Activated CD8-positive, alpha-beta memory T cell treated with anti-CD3 and anti-CD28 coated beads for 4 hours (primary cell): ENCODE measurements at places on chromosomes 12 and 14.
A peak's percentile ranks its signal among the peaks of the same experiment; 100 is the strongest.

- DNase-seq: no peak
These were observed 7.9 kb upstream of the TMBIM6 start for GRCh38 chr12:49733219-49734017.

DNA sequence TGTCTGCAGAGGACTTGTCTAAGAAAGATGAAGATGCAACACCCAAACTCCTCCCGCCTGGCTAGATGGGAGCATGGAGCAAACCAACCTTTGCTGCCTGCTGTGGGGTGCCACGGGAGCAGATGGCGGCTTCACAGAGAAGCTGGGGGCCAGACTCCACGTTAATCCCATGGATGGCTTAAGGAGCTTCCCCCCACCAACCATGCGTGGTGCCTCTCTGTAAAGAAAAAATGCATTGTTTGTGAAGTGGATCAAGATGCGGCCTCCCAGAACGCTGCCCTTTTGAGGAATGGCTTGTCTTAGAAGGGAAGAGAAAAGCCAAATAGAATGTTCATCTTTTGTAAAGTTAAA lies 15.6 kb downstream of the MVK start:
- DNase-seq: no peak

GRCh38 chr14:89461256-89461655 lies 44.2 kb upstream of the FOXN3 start:
- no peak for DNase-seq

GRCh38 chr12:6956021-6956727 lies 5.0 kb downstream of the PTPN6 start:
- no peak for DNase-seq

- DNase-seq: no peak
These were observed 46.5 kb downstream of the ARID2 start for GRCh38 chr12:45775964-45776363.

GRCh38 chr12:115722181-115722580 lies 555.3 kb downstream of the MED13L start:
- DNase-seq: no peak

GRCh38 chr14:85943192-85943591 lies 413.2 kb downstream of the FLRT2 start:
- no peak for DNase-seq

DNA sequence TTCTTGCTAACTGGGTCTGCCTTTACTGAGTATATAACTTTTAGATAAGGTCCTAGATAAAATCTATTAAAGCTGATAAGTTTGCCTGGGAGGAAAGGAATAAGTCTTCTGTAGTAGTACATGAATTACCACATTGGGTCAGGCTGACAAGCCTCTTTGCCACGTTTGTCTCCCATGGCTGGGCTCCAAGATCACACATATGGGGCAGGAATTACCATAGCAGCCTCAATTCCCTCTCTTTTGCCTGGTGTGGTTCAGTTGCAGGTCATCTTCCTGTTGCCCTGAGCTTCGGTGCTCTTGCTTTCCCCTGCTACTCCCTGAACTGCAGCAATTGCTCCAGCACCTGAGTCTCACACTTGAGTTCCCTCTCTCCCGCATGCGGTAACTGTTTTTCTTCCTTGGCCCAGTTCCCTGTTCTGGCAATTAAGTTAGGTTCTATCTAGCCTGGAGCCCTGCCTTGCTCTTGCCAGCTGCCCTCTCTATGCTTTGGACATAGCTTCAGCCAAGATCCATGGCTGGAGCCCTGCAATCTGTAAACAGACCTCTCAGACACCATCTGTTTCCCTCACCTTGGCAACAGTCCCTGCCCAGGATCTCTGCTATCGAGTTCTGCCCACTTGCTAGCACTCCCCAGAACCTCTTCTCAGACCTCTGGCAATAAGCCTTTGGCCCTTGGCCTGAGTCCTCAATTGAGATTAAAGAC lies 5.8 kb upstream of the GLT8D2 start:
- no peak for DNase-seq

DNA sequence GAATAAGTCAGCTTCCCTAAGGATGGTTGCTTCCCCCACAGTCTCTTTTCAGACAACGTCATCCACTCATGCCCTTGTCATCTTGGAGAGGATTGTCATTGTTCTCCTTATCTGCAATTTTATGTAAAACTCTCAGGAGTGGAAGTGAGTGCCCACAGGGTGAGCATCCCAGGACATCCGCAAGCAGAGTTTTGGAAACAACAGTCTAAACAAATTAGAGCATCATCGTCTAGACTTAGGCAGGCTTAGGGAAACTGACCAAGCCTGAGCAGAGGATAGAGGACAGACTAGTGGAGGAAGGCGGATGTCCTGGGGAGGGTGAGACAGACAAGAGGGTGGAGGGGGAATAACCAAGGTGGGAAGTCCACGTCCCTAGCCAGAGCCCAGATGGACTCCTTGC lies 63.7 kb upstream of the BDKRB2 start:
- DNase-seq: no peak

DNA sequence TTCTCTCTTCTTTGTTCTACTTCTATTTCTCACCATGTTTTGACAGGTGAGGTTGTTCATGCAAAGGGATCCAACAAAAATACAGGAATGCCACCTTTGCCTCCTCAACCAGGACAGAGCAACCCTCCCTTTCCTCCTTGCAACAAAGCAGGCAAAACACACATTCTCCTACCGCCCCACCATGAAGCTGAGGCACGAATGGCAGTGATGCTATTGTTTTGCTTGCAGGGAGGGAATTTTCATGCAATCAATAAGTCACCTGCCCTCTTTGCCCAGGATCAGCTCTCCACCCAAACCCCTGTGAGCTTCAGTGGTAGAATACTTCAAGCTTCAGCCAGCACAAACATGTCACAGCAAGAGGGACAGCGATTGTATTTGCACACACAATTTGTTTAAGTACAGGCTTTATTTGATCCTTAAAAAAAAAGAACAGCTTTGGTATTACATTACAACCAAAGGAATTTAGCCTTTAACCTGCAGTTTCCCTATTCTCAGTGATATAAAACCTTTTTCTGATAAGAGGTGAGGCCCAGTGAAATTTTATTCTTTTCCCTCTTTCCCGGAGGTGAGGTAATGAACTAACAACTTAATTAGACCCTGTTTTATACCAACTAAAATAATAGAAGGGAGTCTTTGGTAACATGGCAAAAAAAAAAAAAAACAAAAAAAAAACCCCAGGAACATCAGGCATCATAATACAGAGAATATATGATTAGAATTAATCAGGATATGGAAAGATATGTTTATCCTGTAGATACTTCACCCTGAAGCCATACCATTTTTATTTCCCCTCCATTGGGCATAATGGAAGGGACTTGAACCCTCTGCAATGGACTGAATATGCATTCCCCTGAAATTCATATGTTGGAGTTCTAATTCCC lies 87.0 kb upstream of the EEA1 start:
- DNase-seq: no peak

GRCh38 chr14:101228949-101229541 lies 325.5 kb upstream of the RTL1 start:
- DNase-seq: no peak

- no peak for DNase-seq
These were observed 115.0 kb downstream of the TMEM132C start for GRCh38 chr12:128381946-128382345.

DNA sequence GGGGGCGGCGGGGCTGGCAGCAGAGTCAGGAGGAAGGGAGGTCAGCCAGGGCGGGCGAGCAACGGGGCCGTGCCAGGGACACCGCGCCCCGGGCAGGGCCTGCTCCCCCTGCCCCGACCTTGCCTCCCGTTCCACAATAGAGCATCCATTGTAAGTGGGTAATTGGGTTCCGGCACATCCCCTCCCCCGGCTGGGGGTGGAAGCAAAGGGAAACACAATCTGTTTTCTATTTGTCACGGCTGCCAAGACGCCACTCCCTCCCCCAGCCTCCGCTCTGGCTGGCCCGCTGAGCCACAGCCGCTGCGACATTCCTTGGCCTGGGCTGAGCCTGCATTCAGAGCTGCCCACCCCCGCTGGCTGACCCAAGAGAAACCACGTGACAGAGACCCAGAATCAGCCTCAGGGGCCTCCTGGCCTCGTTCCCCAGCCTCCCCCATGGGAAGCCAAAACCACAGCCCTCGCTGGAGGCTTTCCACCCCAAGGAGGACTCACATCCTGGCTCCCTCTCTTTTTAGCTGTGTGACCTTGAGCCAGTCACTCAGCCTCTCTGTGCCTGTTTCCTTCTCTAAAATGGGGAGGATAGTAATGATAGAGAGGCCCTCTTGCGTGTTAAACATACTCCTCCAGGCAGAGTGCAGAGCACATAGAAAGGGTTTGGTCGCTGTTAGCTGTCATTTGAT lies 117.6 kb downstream of the SCARB1 start:
- no peak for DNase-seq

GRCh38 chr14:37595809-37596621 lies 586 bp downstream of the TTC6 start:
- DNase-seq: peak; percentile 39

- no peak for DNase-seq
These were observed 146.0 kb upstream of the SFSWAP start for GRCh38 chr12:131564845-131565244.

- no peak for DNase-seq
These were observed 31.1 kb downstream of the IRF2BPL start for GRCh38 chr14:76997257-76997970.

GRCh38 chr12:46487567-46488131 lies 115.1 kb upstream of the SLC38A2 start:
- DNase-seq: no peak

- no peak for DNase-seq
These were observed 15.0 kb upstream of the NEDD1 start for GRCh38 chr12:96892104-96892503.

GRCh38 chr14:30417121-30417520 lies 141.8 kb upstream of the G2E3 start:
- DNase-seq: no peak

- DNase-seq: no peak
These were observed 67.6 kb upstream of the CDKN3 start for GRCh38 chr14:54329082-54329695.

- DNase-seq: no peak
These were observed 52.3 kb downstream of the E2F7 start for GRCh38 chr12:77013091-77013490.
